Iris pigment epithelial cell (primary cell): ENCODE measurements at places on chromosomes 7 and 10.

- DNase-seq = peak; percentile 4
These were observed 290.8 kb upstream of the PCDH15 start for GRCh38 chr10:55091691-55092328.

DNA sequence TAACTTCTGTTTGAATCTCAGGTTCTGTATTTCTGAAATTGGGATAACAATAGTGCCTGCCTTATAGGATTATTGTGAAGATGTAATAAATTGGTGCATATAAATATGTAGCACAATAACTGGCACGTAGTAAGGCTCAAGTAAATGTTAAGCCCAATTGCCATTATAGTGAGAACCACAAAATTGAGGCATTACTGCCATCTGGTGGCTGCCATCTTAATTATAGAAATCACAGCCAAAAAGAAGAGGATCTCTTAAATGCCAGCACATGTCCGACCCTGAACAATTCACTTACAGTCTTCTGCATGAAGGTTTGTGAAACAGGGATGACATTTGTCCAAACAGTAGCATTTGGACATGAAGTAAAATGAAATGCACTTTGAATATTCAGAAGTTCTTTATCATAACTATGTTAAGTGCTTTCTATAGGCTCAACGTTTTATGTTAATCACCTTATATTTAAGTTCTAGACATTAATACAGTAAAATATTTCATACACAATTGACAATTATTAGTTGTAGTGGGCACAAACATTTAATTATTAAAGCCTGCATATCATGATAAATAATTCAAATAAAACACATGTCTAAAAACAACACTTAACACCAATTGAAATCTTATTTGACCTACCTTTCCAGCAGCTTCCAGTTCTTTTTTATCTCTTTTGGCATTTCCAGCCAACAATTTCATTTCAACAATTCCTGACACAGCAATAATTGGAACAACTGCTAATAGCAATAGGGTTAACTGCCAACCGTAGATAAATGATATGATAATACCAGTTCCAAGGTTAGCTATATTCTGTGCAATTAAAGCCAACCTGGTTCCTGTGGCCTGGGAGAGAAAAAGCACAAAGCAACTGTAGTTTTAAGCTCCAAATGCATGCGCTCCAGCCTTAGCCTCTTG lies 58.5 kb downstream of the ABCB4 start:
- DNase-seq = peak; percentile 62

DNA sequence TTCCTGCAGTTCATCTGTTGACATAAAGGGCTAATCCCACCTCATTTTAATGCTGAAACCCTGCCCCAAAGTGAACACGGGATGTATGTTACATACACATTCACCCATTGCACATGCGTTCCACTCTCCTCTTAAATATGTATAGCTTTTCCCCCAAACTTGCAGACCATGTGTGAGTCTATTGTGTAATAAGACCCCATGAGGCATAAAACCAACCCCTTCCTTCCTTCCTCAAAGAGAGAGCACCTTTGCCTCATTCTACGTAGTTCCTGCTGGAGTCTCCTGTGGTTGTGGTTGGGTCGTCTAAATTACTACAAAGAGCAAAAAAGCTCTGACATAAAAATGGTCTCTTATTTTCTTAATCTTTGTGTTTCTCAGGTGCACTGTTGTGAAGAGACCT lies 345.7 kb upstream of the KLF6 start:
- DNase-seq = no peak

DNA sequence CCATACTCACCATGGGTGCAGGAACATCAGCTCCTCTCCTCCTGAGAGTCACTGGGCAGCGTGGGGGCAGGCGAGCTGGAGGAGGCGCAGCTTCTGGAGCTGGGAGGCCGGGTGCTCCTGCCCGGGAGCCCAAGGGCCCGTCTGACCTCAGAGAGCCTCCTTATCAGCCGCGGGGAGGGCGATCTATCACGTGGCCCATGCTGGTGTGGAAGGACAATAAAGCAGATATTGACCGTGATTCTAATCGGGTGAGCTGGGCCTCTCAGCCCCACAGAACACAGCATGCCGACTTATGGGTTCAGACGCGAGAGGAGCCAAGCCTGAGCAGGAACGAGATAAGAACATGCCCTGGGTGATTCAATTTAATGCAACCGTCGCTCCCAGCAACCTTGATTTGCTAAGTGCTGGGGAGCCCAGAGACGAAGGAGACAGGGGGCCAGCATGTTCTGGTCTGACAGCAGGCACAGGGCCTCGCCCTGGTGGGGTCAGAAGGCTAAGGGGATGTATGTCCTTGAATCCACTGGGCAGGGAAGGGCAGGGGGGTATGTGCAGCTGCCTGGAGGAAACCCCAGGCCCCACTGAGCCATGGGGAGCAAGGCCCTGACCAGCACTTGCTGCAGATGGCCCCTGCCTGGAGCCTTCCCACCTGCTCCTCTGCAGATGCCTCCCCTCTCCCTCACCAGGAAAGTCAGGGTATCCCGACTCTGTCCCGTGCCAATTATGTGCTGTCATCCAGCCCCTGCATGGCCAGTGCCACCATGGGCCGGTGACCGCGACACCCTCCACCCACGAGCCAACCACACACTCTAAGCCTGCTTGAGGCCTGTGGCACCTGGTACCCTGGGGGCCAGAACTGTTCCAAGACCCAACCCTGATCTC lies 95.3 kb upstream of the RET start:
- no peak for DNase-seq

- no peak for DNase-seq
These were observed 1.2 kb downstream of the YWHAG start for GRCh38 chr7:76357475-76358010.

- DNase-seq = no peak
These were observed 138.9 kb upstream of the PPIF start for GRCh38 chr10:79208251-79208983.

DNA sequence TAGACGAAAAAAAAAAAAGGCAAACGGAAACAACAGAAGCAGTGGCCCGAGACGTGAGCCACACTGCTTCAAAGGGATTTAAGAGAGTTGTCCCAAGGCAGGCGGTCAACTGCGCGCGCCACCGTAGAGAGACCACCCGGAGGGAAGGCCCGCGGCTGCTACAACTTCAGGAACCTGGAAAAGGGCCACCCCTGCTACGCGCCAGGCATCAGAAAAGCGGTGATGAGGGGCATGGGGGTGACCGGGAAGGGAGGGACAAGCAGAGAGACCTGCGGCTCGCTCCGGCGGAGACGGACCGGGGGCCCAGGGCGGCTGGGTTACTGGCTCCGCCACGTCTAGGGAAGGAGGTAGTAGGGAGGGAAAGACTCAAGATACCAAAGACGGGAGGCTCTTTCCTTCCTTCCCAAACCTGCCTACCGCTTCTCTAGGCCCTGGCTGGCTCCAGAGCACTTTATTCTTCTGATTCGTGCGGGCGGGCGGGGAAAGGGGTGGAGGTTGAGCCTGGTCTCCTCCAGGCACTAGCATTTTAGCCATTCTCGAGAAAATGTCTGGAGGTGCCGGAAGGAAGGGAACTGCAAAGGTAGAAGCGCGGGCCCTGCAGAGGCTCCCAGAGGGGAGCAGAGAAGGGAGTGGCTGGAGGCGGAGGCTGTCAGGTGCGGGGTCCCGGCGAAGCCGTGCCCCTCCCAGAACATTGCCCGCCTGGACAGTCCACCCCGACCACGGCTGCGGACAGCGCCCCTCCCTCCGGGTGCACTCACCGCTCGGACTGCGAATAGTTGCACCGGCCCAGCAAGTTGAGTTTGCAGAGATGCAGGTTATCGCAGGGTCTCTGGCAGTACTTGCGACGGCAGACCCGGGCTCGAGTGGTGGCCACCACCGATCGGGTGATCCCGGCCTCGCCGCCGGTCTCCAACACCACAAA lies 993 bp downstream of the ZC3HAV1 start:
- DNase-seq = peak; percentile 22

GRCh38 chr7:55308186-55308929 lies 56.8 kb upstream of the LANCL2 start:
- DNase-seq = peak; percentile 98

GRCh38 chr7:107712896-107713295 lies 31.0 kb upstream of the CBLL1 start:
- DNase-seq = no peak

- no peak for DNase-seq
These were observed 4.8 kb downstream of the IL6 start for GRCh38 chr7:22731766-22732165.

- peak; percentile 62 for DNase-seq
These were observed 1.7 kb upstream of the CXCL12 start for GRCh38 chr10:44386546-44387052.

GRCh38 chr10:72308320-72308987 lies 34.7 kb downstream of the DDIT4 start:
- DNase-seq = peak; percentile 95

GRCh38 chr7:85185424-85186082 lies 1.3 kb downstream of the SEMA3D start:
- peak; percentile 50 for DNase-seq

- no peak for DNase-seq
These were observed 69.4 kb downstream of the AMZ1 start for GRCh38 chr7:2757361-2757903.

DNA sequence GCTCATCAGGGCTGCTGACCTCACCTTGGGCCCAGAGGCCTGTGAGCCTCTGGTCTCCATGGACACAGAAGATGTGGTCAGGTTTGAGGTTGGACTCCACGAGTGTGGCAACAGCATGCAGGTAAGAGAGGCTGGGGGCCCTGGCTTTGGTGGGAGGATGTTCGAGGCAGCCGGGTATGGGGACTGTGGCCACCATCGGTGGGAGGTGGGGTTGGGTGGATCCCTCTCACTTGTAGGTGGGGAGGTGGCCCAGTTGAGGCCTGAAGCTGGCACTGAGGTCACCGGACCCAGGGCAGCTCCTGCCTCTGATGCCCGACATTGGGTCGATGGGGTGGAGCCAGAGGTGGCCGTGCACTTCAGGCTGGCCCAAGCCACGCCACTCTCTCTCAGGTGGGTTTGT lies 406 bp downstream of the ZP3 start:
- no peak for DNase-seq
